ENCODE measurements at places on chromosomes 4 and X.

- no peak for DNase-seq
Observed at GRCh38 chr4:113505044-113505443, 256.5 kb downstream of the CAMK2D start.

DNA sequence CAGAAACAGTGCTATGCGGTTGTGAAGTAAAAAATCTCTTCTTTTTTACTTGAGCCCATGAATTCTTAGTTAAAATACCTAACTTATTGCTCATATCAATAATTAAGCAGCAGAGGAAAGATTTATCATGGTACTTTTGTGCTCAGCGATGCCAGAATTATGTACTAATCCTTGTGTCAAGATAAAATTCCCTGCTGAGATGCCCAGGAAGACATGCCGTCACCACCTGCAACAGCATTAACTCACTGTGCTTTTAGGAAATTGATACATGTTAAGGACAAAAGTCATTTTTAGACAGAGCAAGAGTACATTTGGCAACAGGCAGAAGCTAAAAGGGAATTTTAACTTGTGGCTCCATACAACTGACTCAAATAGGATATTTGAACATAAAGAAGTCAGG lies 138.9 kb downstream of the NPNT start:
- DNase-seq, result no peak

GRCh38 chr4:123055943-123056342 lies 133.5 kb upstream of the NUDT6 start:
- DNase-seq, result no peak

DNA sequence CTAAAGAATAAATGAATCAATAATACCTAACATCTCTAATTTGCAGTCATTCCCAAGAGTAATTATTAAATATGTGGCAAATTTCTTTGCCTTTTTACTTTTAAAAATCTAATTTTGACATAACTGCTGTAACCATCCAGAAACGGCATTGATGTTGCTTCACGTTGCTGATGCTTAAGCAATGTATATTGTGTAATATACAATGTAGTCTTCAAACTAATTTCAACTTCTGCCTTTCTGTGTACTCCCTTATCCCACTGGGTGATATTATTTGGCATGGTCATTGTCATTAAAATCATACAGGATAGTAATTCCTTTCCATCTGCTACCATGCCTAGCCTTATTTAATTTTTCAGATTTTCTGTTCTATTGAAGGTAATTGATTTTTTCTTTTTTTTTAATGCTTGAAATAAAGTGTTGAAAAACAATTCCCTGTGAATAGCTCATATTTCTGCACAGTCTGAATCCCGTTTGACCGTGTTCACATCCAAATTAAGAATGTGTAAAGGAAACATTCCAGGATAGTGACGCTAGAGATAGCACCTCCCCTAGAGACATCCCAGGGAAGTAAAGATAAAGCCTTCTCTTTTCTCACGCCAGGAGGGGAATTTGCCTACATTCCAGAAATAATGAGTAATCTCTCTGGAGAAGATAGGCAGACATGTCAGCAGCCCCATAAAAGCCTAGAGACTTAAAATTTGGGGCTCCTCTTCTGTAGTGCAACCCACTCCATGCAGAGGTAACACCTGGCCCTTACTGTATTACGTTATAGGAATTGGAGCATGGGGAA lies 8.6 kb downstream of the FAM200B start:
- DNase-seq, result no peak

GRCh38 chr4:143390764-143391163 lies 54.1 kb downstream of the GAB1 start:
- DNase-seq, result no peak

GRCh38 chrX:32276153-32276552 lies 935.2 kb downstream of the DMD start:
- DNase-seq, result no peak

DNA sequence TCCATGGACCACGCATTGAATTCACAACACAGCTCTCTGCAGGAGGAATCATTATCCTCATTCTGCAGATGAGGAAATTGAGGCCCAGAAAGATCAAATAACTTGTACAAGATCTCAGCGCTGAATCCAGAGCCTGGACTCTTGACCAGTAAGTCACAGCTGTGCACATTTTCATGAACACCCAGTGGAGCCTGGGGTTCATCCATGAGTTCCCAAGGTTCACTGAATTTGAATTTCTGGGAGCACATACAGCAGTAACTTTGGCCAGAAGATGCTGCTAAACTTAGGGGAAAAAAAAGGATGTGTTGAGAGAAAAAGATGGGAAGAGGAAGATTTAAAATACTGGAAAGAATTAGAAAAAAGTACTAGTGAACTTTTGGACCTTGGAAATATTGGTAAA lies 218.7 kb upstream of the PPARGC1A start:
- DNase-seq, result no peak

DNA sequence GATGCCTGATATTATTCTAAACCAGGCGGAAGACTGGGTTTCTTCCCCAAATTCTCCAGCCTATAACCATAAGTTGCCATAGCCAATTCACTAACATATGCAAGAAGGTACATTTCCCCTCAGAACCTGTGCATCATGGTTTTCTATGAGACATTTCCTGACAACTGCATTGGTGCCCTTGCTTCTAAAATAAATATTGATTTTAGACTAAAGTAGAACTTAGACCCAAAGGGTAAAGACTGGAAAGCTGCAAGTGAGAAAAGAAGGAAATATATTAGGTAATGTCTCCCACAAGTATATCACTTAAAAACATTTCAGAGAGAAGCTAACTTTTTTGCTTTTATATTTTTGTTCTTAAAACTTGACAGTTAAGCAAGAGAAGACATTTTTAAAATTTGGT lies 125.1 kb downstream of the PPA2 start:
- no peak for DNase-seq

DNA sequence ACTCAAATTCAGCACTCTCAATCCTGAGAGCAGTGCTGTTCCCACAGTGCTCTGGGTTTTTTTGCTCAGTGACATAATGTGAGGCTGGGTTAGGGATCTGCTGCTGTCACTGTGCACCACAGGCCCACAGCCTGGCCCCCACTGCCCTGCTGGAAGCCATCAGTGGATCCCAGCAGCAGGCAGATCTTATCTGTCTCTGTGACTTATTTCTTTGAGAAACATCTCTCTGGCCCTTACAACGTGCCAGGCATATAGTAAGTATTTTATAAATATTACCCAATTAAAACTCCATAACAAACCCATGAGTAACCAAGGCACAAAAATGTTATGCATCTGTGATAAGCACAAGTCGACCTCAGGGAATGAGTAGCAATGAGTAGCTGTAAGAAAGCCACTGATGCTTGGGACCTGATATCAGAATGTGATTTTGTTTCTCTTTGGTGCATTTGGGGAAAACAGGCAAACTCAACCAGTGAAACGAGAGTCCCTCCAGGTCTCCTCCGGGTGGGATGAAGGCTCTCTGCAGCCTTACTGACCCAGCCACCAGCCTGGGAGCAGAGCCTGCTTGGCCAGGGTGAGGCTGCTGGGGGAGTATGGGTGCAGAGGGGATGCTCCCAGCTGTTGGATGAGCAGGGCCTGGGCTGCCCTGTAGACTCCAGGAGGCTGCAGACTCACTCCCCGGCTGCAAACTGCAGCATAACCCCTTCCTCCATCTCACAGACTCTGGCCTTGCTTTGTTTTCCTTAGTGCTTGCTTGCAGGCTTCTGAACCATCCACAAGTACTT lies 172.7 kb upstream of the LNX1 start:
- no peak for DNase-seq

- no peak for DNase-seq
Observed at GRCh38 chrX:41580423-41581064, 108.2 kb upstream of the GPR34 start.

DNA sequence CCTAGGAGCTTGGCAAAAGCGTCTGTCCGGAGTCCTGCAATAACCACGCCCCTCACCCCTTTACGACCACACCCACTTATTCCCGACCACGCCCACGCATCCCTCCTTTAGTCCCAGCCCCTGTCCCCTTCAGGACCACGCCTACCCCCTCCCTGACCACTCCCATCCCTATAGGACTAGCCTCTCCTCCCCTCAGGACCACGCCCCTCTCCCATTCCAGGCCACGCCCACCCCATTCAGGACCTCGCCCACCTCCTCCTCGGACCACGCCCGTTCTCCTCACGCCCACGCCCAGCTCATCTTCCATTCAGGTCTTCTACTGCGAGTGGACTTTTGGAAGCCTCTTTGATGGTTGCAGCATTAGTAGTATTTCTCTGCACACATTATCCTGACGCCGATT lies 131.2 kb upstream of the STX18 start:
- no peak for DNase-seq

DNA sequence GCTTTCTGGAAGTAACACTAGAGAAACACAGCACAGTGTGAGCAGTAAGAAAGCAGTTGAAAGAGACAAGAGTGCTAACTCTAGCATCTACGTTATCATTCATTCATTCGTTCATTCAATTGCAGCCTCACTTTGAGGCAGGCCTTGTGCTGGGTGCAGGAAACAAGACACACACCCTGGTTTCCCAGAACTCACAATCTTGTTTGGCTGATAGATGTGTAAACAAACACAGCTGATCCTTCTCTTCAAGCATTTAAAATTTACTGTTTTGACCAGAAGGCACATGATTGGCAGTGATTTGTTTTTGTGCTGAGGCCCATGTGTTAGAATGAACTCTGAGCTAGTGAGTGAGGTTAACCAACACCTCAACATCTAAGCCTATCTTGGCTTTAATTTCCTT lies 20.4 kb upstream of the TBC1D9 start:
- no peak for DNase-seq

GRCh38 chr4:86586626-86587380 lies 7.3 kb upstream of the PTPN13 start:
- no peak for DNase-seq

GRCh38 chr4:40164459-40164858 lies 32.4 kb upstream of the RHOH start:
- no peak for DNase-seq

- no peak for DNase-seq
Observed at GRCh38 chrX:129945131-129945530, 37.3 kb upstream of the BCORL1 start.

- DNase-seq, result no peak
Observed at GRCh38 chrX:155188786-155189185, 27.5 kb upstream of the VBP1 start.

GRCh38 chr4:123232439-123232838 lies 164.2 kb upstream of the SPRY1 start:
- no peak for DNase-seq

- DNase-seq, result no peak
Observed at GRCh38 chr4:134691915-134692314, 490.3 kb upstream of the PABPC4L start.

DNA sequence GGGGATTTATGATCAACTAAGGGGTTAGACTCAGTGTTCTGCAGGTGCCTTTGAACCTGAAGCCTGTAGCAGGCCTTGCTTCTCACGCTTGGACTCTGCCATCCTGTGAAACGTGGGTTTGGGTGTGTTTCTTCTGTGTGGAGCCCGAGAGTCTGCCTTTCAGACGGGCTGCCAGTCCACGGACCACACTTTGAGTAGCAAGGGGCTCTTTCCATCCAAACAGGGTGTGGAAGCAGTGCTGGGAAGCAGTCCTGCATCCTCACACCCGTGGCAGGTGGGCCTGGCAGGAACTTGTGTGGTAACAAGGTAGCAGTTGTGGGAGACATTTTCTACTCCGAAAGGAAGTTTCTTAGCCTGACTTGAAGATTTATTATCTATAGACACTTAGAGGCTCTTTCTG lies 22.7 kb downstream of the RGS12 start:
- DNase-seq, result no peak

DNA sequence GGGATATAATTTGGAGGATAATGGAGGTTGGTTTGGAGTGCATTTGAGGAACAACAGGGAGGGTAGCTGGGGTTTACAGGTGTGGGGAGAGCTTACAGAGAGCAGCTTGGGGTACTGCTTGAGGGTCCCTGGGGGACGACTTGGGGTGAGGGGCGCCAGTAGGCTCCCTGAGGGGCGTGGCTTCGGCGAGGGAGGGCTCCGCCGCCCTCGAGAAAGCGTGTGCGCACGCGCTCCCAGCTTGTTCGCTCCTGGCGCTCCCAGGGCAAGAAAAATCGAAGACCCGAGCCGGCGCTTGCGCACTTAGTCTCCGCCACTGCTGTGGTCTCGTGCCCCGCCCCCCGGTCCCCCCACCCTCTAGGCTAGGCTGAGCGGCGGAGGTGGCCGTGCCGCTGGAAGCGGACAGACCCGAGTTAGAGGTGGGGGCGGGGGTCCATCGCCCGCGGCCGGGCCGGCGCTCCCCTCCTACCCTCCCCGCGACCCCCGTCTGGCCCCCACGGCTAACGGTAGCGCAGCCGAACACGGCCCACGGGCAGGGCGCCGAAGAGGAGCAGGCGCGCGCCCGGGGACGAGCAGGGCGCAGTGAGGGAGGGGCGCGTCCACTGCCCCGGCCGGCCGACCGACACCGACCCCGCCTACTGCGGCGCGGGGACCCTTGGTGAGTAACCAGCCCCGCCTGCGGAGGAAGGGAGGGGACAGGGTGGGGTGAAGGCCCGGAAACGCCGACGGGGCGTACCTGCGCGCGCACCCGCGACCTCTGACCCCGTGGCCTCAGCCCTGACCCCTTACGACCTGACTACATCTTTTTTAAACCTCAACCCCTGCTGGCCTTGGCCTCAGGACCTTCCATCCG lies 5.4 kb upstream of the CCDC120 start:
- DNase-seq, result peak; percentile 80

- DNase-seq, result no peak
Observed at GRCh38 chr4:53651156-53651735, 60.0 kb upstream of the LNX1 start.

DNA sequence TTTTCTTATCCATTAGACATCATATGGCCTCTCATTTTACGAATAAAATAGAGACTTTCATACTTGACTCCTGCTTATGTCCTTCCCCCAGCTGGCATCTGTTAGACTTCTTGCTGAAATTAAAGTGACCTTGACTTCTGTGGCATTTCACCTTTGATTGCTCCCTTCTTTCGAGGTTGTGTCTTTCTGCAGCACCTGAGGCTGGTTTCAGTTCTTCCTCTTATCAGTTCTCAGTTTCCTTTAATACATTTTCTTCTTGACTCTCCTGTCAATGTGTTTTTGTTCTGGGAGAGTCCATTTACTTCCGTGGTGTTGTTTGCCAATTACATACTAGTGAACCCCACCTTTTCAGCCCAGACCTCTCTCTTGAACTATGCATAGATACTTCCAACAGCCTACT lies 81.6 kb downstream of the RBPJ start:
- DNase-seq, result no peak

DNA sequence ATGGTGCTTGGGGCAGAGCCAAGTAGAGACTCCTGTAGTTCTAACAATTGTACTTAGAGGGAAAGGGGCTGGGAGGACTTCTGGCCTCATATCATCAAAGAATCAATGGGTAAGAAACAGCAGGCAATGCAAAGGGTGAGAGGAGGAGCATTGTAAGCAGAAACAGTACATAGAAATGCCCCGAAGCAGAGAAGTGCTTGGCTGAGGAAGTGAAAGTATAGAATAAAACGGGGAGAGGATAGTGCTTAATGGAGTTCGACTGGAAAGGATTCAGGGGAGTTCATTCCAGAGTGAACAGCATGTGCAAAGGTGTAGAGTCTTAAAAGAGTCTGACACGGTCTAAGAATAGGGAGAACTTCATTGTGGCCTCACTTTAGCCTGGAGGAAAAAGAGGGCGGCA lies 103.0 kb downstream of the SYNPO2 start:
- DNase-seq, result no peak

GRCh38 chr4:11416767-11417113 lies 12.0 kb downstream of the HS3ST1 start:
- no peak for DNase-seq

Data from activated CD4-positive, CD25-positive, alpha-beta regulatory T cell treated with anti-CD3 and anti-CD28 coated beads, Interleukin-2, amount 50 U/mL, for 72 hours (primary cell).